ENCODE measurements at places on chromosomes 12 and 14.
A peak's percentile ranks its signal among the peaks of the same experiment; 100 is the strongest.

DNA sequence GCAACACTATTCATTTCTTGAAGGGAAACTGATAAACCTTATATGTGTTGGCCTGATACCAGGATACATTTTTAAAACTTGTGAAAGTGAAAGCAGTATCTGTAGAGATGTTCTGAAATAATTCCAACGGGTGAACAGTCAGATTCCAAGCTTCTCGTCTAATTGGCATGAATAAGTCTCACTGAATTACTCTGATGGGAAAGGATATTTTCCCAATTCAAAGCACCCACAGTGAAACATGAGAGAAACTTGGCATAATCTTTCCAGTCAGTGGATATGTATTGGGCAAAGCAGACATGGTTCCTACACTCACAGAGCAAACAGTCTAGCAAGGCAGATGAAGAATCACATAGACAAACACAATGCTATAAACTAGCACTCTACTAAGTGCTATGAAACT, 413.1 kb downstream of the MED13L start:
- DNase-seq: no peak

GRCh38 chr14:65195042-65195719, 92.9 kb upstream of the MAX start:
- peak; percentile 48 for DNase-seq

- DNase-seq: no peak
Measured at GRCh38 chr12:67035121-67035520, 234.0 kb upstream of the CAND1 start.

DNA sequence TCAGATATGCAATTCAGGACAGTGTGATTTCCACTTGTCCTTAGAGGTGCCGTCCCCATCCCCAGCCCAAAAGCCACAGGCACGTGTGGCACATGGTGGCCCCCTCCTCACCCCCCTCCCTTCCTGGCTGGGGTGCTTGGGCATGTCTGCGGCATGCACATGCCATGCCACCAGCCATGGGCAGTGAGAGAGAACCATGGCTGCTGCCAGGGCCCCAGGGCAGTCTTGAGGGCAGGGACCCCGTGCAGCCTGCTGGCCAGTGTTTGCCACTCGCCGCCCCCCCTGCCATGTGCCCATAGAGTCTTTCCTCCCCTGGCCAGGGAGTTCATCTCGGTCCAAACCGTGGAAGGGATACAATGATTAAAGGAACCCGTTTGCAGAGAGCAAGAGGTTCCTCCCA, 41.5 kb downstream of the TNFAIP2 start:
- no peak for DNase-seq

- no peak for DNase-seq
Measured at GRCh38 chr14:68247676-68248268, 428.2 kb downstream of the RAD51B start.

GRCh38 chr12:127984386-127985055, 282.4 kb upstream of the TMEM132C start:
- DNase-seq: no peak

GRCh38 chr14:69237584-69237983, 22.4 kb upstream of the GALNT16 start:
- DNase-seq: no peak

GRCh38 chr12:4191642-4192041, 81.9 kb upstream of the CCND2 start:
- peak; percentile 42 for DNase-seq

DNA sequence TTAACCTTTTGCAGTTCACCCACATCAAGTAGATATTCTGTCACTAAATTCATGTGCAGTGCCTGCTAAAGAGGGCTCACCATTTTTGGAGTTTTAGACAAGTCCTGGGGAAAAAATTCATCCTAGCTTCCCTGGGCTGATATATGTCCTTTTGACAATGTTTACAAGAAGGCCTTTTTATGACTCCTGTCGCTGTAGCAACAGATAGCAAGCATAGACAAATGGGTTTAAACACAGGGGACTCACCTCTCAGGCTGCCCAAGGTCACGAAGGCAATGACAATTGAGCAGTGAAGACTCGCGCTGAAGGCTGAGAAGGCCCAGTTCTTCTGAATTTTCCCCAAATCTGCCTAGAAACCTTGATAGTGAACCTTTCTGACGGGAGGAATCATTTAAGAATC, 150.7 kb upstream of the CPM start:
- DNase-seq: no peak

DNA sequence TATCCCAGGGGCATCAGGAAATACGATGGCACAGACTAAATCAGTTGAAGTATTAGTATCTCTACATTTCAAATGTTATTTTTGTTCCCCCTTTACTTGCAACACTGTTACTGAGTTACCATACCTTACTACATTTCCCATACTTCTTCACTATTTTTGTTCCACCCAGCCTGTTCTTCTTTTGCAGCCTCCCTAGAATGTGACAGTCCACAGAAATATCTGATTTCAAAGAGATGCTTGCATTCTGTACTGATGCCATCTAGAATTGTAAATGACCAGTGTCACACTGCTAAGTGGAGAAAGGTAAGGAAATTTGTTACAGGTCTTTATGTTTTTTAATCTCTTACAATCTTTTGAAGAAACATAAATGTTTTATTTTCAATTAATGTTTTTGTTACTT, 279.9 kb downstream of the CCER1 start:
- DNase-seq: no peak

GRCh38 chr14:51290132-51290531, 50.1 kb downstream of the TMX1 start:
- DNase-seq: no peak

DNA sequence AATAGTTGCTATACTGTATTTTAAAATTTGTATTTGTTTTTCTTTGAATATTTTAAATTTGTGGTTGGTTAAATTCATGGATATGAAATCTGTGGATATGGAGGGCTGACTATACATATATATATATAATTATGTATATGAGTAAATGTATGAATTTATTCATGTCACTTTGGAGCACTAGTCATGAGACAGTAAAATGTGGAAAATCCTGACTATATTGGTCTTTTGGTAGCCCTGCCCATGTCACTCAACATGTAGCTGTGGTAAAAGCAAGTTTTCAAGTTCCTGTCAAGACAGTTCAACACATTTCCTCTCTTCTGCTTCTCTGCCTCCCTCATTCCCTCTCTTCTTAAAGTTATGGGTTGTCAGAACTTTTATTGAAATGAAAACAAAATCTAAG, 17.3 kb upstream of the C12orf71 start:
- no peak for DNase-seq

- DNase-seq: no peak
Measured at GRCh38 chr12:49609875-49610154, 4.4 kb upstream of the FAM186B start.

- DNase-seq: no peak
Measured at GRCh38 chr12:3278681-3279414, 201.7 kb downstream of the TSPAN9 start.

DNA sequence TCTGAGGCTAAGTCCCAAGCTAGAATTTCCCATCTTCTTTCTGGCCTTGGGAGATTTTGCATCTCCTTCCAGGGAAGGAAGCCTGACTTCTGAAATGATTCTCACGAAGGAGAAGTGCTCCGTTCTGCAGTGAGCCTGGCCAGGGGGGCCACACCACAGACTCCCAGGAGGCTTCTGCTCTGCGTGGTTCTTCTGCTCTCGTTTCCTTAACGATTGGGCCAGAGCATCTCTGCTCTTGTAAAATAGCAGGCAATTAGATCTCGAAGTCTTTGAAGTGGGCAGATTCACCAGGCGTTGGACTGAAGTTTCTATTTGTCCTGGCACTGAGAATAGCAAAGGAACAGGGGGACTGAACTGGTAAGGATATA, 6.7 kb upstream of the BATF start:
- DNase-seq: peak; percentile 29

GRCh38 chr12:57475271-57476161, 4.2 kb downstream of the ARHGAP9 start:
- DNase-seq: no peak

DNA sequence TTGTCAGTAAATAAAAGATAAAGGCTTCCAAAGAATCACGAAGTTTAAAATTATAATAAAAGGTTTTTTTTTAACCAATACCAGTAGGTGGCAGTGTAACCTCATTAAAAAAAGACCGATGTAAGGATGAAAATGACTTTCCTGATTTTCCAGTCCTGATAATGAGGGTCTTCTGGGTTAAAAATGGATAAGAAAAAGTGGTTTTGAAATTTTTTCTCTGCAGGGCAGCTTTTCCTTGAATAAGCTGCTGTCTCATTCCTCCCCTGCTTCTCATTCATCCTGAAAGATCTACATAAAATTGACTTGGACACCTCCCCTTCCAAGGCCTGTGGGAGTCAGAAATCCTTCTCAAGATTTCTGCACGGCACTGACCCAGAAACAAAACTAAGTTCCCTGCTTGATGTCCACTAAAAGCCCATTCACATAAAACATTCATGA, 58.9 kb upstream of the FBXO33 start:
- DNase-seq: no peak

DNA sequence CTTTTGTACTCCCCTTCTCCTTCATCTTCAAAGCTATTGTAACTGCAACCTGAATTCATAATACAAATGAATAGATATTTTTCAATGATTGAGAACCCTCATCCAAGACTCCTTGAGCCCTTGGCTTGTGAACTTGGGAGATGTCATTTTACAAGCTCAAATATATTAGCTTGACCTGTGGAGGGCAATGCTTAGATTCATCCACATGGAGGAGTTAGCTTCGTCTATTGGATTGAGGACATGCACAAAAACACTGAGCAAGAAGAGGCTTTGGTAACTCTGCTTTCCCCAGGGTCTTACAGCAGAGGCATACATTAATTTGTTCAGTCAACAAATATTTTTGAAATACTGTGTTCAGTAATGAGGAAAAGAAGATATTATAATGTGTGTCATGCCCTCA, 101.1 kb downstream of the OTOGL start:
- no peak for DNase-seq

GRCh38 chr12:79441534-79441933, 249.2 kb downstream of the PAWR start:
- DNase-seq: no peak

- peak; percentile 72 for DNase-seq
Measured at GRCh38 chr14:106372870-106373652, 846.7 kb downstream of the TMEM121 start.

GRCh38 chr12:91058786-91059185, 962 bp upstream of the KERA start:
- no peak for DNase-seq

DNA sequence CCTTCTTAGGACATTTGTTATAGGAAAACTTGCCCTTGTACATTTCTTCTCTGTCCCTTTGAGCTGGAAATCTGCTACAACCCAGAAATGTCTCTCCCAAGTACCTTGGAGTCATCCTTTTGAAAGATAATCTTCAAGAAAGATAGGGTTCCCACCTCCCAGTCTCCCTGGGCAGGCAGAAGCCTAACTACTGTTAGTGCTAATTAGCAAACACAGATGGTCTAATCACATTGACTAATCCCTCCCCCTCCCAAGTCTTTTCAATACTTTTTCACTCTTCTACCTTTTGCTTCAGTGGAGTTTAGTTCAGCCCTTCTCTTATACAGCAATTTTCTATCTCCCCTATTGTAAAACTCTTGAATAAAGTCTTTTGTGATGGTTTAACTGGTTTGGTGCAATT, 129.8 kb upstream of the PPFIA2 start:
- DNase-seq: no peak

- no peak for DNase-seq
Measured at GRCh38 chr14:104521816-104522745, 57.5 kb upstream of the C14orf180 start.

DNA sequence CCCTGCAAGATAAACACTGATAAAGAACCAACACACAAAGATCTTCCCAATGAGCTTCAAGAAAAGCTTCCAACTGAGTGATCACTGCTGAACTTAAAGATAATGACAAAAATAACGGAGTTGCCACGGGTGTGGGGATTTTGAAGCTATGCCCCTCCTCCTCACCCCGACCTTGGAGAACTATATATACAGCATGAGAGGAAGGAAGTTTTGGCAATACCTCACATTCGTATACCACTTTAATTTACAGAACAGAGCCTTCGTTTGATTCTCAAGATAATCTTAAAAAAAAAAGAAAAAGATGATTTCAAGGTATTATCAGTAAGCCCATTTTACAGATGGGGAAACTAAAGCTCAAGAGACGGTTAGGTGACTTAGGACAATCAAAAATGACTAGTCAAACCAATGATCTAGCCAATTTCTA, 715 bp downstream of the NEK9 start:
- peak; percentile 36 for DNase-seq

- DNase-seq: no peak
Measured at GRCh38 chr12:99600388-99600787, 47.2 kb upstream of the GARIN6 start.

DNA sequence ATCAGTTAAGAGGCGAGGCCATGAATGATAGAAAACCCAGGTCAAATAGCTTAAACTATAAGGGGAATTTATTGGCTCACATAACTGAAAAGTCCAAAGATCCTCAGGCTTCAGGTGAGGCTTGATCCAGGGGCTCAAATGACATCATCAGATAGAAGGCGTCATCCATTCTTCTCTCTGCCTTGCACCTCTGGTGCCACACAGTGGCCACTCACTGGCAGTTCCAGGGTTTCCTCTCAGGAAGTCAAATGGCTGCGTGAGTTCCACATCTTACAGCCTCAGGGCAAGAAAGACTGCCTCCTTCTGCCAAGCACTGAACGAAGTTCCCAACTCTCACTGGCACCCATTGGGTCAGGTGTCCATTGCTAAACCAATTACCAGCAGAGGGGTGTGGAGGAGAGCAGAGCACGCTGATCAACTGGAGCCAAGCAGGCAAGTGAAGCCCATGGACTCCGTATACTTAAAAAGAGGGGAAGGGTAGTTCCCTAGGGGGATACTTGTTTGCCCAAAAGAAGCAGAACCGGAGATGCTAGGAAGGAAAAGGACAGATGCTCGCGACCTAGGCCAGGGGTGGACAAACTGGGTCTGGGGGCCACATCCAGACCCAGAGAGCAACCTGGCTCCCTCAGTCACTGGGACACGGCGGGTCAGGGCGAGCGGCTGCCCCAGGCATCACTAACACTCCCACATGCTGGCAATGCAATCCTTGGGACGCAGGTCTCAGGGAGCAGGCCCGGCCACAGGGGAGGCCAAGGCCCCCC, 69.3 kb downstream of the SERPINA3 start:
- DNase-seq: no peak

GRCh38 chr14:64026600-64026999, 173.8 kb downstream of the SYNE2 start:
- DNase-seq: no peak

DNA sequence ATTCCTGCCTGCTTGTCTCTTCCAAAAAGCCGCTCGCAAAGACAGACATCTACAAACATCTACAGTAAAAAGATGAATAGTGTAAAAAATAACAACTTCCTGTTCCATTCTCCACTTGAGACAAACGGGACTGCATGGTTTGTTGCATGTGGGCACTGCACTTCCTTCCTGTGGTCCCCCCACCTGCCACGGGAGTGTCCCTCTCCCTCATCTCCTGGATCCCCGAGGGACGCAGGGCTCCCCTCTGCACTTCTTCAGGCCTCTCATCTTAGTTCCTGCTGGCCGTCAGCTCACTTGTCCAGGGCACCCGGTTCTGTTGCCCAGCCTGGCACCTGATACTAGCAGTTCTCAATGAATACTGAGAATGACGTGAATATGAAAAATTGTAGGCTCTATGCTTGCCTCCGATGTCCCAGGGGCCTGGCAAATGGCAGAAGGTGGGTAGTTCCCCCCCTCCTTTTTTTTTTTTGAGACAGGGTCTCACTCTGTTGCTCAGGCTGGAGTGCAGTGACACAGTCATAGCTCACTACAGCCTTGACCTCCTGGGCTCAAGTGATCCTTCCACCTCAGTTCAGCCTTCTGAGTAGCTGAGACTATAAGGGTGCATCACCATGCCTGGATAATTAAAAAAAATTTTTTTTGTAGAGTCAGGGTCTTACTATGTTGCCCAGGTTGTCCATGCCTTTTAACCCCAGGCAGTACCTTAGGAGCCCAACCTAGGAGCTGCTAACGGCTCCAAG, 3.5 kb upstream of the KLC1 start:
- DNase-seq: no peak

Measured in GM13977 (cell line).